NCI-H2107 (cell line): ENCODE measurements at places on chromosomes 4 and X.

GRCh38 chrX:123320622-123321021 lies 136.5 kb downstream of the GRIA3 start:
- DNase-seq = no peak

GRCh38 chr4:4888695-4889094 lies 29.2 kb downstream of the MSX1 start:
- DNase-seq = no peak

GRCh38 chr4:36310793-36311192 lies 29.4 kb downstream of the DTHD1 start:
- DNase-seq = no peak

- DNase-seq = no peak
Observed at GRCh38 chr4:100177126-100177525, 13.1 kb downstream of the DDIT4L start.

DNA sequence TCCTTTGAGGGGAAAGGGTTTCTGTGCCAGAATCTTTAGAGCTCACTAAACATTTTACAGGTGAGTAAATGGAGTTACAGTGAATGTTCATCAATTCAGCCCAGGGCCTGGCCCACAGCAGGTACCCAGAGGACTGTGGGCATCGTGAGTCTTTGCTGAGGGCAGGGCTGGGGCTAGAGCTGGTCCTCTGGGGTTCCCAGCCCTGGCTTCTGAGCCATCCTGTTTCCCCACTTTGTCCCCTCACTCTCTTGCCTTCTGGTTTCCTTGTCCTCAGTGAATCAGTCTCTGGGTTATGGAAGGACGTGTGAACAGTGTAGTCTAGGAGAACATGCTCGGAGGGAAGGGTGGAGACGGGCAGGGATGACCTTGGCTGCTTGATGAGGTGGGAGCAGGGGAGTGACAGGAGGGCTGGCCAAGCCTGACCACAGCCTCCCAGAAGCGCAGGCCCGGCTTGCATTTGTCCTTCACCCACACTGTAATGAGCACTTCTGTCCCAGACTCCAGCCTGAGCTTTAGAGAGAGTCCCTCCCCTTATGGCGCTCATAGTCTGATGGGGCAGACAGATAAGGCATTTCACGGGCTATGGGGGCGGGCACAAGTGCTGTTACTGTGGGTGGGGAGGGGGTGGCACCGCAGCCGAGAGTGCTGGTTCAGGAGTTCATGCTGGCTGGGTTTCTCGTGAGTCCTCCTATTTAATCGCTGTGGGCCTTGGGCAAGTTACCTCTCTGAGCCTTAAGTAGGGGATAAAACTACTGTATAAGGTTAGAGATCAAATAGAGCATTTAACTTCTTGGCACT lies 17.3 kb downstream of the TBC1D14 start:
- DNase-seq = no peak

DNA sequence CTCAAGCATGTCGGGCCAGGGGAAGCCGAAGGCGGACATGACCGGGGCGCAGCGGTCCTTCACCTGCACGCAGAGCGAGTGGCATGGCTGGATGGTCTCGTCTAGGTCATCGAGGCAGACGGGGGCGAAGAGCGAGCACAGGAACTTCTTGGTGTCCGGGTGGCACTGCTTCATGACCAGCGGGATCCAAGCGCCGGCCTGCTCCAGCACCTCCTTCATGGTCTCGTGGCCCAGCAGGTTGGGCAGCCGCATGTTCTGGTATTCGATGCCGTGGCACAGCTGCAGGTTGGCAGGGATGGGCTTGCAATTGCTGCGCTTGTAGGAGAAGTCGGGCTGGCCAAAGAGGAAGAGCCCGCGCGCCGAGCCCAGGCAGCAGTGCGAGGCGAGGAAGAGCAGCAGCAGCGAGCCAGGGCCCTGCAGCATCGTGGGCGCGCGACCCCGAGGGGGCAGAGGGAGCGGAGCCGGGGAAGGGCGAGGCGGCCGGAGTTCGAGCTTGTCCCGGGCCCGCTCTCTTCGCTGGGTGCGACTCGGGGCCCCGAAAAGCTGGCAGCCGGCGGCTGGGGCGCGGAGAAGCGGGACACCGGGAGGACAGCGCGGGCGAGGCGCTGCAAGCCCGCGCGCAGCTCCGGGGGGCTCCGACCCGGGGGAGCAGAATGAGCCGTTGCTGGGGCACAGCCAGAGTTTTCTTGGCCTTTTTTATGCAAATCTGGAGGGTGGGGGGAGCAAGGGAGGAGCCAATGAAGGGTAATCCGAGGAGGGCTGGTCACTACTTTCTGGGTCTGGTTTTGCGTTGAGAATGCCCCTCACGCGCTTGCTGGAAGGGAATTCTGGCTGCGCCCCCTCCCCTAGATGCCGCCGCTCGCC lies at the start of gene SFRP2:
Gene SFRP2 (minus strand): TSS at position 671 of the 864 bp plus-strand sequence. CDS start 248 bp downstream, at position 423.
- no peak for DNase-seq

DNA sequence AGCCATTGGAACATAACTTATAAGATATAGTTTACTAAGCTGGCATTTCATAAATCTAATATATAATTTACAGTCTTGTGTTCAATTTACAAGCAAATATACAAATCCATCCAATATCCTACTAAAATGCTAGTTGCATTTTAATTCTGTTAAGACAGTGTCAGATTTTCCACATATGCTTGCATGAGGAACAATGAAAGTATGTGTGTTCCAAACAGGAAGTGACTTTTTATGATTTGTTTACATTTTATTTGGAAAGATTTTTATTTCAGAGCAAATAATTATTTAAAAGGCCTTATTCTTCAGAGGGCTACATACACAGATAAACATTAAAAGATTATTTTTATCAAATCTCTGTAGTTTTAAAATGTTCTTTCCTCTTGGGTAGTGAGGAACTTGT lies 130.1 kb downstream of the KLHL34 start:
- DNase-seq = no peak

DNA sequence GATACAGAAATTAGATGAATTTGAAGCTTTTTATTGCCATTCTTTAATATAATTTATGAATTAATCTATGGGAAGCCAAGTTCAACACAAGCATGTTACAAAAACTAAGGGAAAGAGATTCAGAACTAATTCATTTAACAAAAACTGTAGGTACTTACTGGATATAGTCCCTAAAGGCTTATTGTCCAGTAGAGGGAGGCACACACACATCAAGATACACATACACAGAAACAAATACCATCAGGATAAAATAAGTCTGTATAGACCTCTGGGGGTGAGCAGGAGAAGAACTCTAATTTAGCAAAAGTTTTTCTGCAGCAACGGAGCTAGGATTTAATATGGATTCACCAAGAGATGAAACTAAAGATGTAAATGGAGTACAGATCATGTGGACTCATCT lies 83.0 kb upstream of the IL13RA1 start:
- DNase-seq = no peak

GRCh38 chr4:58453956-58454355 lies 1343.8 kb upstream of the IGFBP7 start:
- no peak for DNase-seq

DNA sequence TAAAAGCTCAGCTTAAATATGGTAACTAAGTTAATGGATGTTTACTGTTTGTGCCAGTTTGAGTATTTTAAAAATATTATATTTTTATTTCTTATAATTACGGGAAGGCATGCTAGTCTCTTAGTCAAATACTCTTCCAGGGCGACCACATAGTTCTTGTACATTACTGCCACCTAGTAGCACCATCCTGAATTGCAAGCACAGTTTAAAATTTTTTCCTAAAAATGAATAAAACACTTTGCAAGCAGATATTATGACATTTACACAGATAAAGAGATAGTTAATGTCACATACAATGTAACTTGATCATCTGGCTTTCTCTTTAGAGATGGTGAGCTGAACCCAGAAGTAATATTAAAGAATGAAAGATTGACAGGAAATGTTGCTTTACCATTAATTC lies 11.5 kb downstream of the NDP start:
- no peak for DNase-seq

DNA sequence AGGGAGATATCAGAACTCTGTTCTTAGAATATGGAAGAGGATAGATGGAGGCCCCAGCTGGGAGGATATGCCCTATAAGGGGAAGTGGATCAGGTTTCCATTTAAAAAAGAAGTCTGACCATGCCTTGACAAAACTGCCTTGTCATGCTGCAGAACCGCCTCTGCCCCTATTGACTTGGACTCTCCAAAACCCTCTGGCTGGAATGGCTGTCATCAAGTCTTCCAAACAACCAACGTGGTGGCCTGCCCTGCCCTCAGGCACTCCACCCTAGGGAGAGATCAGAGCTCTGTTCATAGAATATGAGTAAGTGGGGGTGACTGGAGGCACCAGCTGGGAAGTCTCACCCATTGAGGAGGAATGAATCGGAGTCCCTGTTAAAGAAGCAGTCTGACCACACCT lies 114.9 kb downstream of the VSIG4 start:
- DNase-seq = no peak

DNA sequence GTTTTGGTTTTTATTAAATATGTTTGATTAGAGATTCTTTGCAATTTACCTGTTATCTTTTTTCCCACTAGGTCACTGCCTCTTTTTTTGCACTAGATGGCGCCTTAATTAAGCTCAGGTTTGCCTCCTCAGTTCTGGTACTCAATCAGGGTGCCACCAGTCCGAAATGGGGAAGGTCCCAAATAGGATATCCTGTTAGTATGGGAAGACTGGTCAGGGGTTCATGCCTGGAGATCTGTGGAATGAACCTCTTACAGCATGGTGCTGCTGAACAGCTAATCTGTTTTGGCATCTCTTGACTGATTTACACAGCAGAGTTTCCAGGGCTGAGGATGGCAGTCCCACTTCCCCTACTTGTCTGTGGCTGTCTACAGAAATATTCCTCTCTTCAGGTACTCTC lies 24.2 kb upstream of the VSIG1 start:
- DNase-seq = no peak

- DNase-seq = no peak
Observed at GRCh38 chr4:38489924-38490639, 173.9 kb upstream of the KLF3 start.

- DNase-seq = no peak
Observed at GRCh38 chr4:128660361-128661215, 148.9 kb upstream of the JADE1 start.

GRCh38 chr4:4782969-4783368 lies 76.5 kb upstream of the MSX1 start:
- no peak for DNase-seq

GRCh38 chr4:1978741-1979476 lies 29.9 kb downstream of the NELFA start:
- no peak for DNase-seq

DNA sequence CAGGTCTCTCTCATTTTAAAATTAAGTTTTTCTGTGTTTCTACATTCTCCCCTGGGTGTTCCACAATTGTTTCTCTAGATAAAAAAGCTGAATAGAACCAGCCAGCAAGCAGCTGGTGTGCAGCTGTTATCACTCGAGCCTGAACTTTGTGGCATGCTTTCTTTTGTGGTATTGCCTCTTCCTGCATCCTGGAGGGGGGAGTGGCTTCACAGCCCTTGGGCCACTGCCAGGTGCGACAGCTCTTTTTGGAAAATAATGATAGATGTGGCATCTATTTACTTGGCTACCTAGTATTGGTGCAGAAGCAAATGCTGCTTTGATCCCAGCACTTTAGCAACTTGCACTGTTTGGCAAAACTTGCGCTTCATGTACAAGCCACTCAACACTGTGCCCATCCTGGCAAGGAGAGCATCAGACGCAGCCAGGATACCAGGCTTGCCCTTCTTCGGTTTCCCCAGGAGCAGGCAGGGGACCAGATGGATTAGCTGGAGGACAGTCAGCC lies 69.4 kb downstream of the HMGB2 start:
- peak; percentile 62 for DNase-seq

DNA sequence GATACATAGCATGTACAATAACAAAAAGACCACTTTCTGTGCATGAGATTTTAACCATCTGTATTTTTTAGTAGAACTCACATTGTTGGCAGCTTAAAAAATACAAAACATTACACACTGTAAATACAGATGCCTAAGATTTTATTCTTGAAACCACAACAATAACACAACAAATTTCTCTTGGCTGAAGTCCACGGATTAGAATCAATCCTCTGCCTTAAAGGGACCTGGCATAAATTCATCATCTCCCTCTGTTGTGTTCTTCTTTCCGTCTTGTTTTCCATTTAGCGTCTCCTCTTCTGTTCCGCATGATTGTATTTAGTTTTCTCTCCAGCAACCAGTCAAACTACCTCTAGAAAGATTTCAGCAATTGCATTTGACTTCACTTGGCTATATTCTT lies 231.0 kb downstream of the SPOCK3 start:
- no peak for DNase-seq

DNA sequence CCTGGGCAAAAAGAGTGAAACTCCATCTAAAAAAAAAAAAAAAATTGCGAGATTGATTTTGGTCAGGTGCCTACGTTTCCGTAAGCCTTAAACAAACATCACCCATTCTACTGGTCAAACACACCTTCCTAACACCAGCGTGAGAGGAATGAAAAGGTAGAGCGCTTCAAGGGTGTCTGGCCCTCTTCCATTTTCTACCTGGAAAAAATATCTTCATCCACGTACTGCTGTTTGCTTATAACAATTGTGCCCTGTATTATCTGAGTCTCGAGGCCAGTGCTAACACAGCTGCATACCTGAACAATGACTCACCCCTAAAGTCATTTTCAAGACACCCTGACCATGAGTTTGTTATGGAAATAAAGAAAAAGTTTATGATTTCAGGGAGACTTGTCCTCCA lies 13.9 kb downstream of the TMSB4X start:
- no peak for DNase-seq

GRCh38 chrX:138408101-138408500 lies 303.4 kb downstream of the FGF13 start:
- DNase-seq = no peak
